ENCODE measurements at places on chromosomes 11 and 22.
A peak's percentile ranks its signal among the peaks of the same experiment; 100 is the strongest.

DNA sequence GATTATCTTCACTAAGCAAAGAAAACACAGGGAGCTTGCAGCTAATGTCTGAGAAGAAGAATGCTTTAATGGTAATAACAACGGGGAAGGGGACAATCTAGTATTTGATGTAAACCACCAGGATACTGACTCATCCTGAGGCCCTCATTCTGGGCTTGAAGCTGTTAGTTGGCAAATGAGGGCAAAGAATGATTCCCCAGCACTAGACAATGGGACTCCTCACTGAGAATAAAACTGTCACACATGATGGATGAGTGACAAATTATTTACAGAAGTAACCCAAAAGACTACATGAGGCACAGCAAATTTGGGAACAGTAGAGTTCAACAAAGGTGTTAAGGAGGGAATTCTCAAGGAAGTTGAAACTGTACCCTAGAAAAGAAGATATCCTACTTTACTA, 76.3 kb downstream of the FAM168A start:
- H3K4me1 ChIP-seq = peaks cover 26% of the 10 kb centered on the region
- DNase-seq = no peak
- H3K4me3 ChIP-seq = no peak overlapping the region
- H3K27ac ChIP-seq = no peak overlapping the region
- no peaks in the 10 kb centered on the region for H3K36me3 ChIP-seq

DNA sequence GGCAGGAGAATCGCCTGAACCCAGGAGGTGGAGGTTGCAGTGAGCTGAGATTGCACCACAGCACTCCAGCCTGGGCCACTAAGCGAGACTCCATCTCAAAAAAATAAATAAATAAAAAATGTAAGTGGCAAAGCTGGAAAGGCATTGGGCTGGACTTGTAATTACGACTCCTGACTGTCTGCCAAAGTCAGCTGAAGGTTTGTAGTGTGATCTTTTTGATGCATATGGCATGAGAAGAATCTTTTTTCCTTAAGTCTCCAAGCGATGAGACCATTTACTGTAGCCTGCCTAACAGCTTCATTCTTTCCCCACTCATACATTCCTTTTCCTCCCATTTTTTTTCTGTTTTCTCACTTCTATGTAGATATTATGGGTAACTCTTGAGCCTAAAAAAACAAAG, 24.8 kb downstream of the CTNND1 start:
- DNase-seq = no peak
- peaks cover 96% of the 10 kb centered on the region for H3K4me1 ChIP-seq
- peaks cover 13% of the 10 kb centered on the region for H3K36me3 ChIP-seq
- H3K4me3 ChIP-seq = no peak overlapping the region
- H3K27me3 ChIP-seq = no peaks in the 10 kb centered on the region

GRCh38 chr22:20221421-20222340, 46.4 kb downstream of the RTN4R start:
- no peak overlapping the region for H3K4me3 ChIP-seq
- no peaks in the 10 kb centered on the region for H3K27me3 ChIP-seq
- no peaks in the 10 kb centered on the region for H3K36me3 ChIP-seq
- H3K27ac ChIP-seq = peak overlapping the region; percentile 38

- H3K27me3 ChIP-seq = no peaks in the 10 kb centered on the region
- no peak for DNase-seq
- no peak overlapping the region for H3K27ac ChIP-seq
- no peak overlapping the region for H3K4me3 ChIP-seq
- peaks cover 4% of the 10 kb centered on the region for H3K4me1 ChIP-seq
These were observed 291.2 kb downstream of the CADM1 start for GRCh38 chr11:115213007-115213406.

GRCh38 chr22:37842015-37842793, 1.9 kb downstream of the ANKRD54 start:
- peaks cover 29% of the 10 kb centered on the region for H3K36me3 ChIP-seq
- H3K27me3 ChIP-seq = no peaks in the 10 kb centered on the region
- DNase-seq = no peak
- H3K27ac ChIP-seq = no peak overlapping the region
- peaks cover 30% of the 10 kb centered on the region for H3K4me1 ChIP-seq

DNA sequence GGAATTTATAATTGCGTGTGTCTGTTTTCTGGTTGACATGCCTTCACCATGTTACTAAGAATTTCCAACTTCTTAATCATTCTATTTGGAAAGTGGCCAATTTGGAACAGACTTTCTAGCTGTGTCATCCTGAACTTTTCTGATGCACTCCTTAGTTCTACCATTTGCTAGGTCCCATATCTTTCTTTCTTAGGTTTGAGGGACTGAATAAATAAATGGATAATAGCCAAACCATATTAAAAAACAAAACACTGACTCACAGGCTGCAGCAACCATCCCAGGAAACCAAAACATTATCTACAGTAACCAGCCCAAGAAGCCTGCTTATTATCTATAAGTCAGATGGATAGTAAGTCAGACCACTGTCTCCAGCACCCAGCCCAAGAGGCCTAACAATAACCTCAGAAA, 57.5 kb upstream of the PLET1 start:
- no peak overlapping the region for H3K4me3 ChIP-seq
- no peaks in the 10 kb centered on the region for H3K27me3 ChIP-seq
- H3K36me3 ChIP-seq = no peaks in the 10 kb centered on the region
- no peak for DNase-seq
- H3K4me1 ChIP-seq = peaks cover 36% of the 10 kb centered on the region

- no peaks in the 10 kb centered on the region for H3K36me3 ChIP-seq
- peaks cover 51% of the 10 kb centered on the region for H3K4me1 ChIP-seq
- no peaks in the 10 kb centered on the region for H3K27me3 ChIP-seq
- DNase-seq = no peak
These were observed 2.7 kb downstream of the TMEM134 start for GRCh38 chr11:67466367-67466766.

GRCh38 chr11:75524665-75525432, 892 bp downstream of the GDPD5 start:
- peaks cover 35% of the 10 kb centered on the region for H3K4me1 ChIP-seq
- H3K27ac ChIP-seq = no peak overlapping the region
- peak overlapping the region; percentile 78 for H3K4me3 ChIP-seq
- no peaks in the 10 kb centered on the region for H3K36me3 ChIP-seq

- H3K36me3 ChIP-seq = no peaks in the 10 kb centered on the region
- H3K4me1 ChIP-seq = no peaks in the 10 kb centered on the region
- no peaks in the 10 kb centered on the region for H3K27me3 ChIP-seq
- H3K4me3 ChIP-seq = no peak overlapping the region
- no peak overlapping the region for H3K27ac ChIP-seq
These were observed 802.0 kb downstream of the KCNA4 start for GRCh38 chr11:29214833-29215232.

- H3K4me3 ChIP-seq = no peak overlapping the region
- H3K27ac ChIP-seq = peak overlapping the region; percentile 37
- DNase-seq = no peak
- H3K4me1 ChIP-seq = peaks cover 49% of the 10 kb centered on the region
- no peaks in the 10 kb centered on the region for H3K27me3 ChIP-seq
- H3K36me3 ChIP-seq = no peaks in the 10 kb centered on the region
These were observed 12.7 kb downstream of the RBFOX2 start for GRCh38 chr22:36015811-36016529.

DNA sequence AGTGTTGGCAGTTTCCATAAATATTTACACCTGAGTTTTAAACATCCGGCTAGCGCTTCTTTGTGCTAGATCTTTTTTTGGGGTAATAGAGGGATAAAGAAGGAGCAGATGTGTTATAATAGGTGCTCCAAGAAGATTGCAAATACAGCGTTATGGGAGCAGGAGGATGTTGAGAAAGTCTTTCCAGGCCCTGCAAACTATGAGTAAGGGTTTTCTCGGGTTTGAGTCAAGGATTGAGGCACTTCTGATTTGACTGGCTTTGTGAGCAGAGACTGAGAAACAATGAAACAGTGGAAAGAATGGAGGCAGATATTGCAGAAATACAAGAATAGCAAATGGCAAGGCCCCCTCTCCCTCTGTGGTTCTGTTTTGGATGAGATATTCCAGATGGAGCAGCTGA, 155.0 kb upstream of the TIMP3 start:
- no peak overlapping the region for H3K4me3 ChIP-seq
- no peaks in the 10 kb centered on the region for H3K27me3 ChIP-seq
- no peaks in the 10 kb centered on the region for H3K36me3 ChIP-seq
- H3K4me1 ChIP-seq = peaks cover 16% of the 10 kb centered on the region

DNA sequence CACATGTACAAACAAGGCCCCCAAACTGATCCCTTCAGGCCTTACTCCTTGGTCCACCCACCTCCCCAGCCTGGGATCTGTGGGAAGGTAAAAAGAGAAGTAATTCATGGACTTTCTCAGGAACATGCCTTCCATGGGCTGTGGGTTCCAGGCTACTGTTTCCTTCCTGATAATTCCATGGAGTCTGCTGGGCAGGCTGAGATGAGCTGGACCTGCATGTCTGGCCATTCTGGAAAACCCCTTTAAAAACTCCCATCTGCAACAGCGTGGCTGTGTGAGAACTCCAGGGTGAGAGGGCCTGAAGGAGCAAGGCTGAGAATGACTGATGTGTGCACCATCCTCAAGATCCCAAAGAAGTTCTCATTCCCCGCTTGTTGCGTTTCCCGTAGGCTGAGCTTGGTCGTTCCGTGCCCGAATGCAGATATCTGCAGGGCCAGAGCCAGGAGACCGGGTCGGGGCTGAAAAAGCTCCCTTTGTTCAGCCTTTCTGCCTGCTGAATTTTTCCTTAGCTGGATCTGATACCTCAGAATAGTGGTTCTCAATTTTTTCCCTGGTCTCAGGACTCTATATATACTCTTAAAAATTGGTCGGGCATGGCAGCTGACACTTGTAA, 72.9 kb downstream of the NAT10 start:
- no peak for DNase-seq
- no peak overlapping the region for H3K27ac ChIP-seq
- peaks cover 21% of the 10 kb centered on the region for H3K4me1 ChIP-seq
- no peaks in the 10 kb centered on the region for H3K36me3 ChIP-seq

Data from left ventricle myocardium inferior (tissue), 1 donor.